ENCODE measurements at places on chromosomes 5 and 9.

DNA sequence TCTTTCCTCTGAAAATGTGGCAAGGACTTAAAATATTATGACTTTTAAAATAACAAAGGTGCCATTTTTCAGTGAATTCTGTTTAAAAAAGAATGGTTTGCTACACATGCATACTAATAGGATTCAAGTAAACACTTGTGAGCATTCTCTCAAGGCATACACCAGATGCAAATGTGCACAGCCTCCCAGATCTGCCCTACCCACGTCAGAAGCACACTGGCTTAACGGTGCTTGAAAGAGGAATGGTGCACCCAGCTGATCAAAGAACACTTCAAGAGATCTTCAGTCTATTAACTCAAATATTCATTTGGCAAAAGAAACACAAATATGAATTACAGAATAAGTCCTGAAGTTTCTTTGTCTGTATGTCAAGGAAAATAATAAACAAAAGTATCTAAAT, 15.8 kb downstream of the GABRB2 start:
- no peak for DNase-seq

DNA sequence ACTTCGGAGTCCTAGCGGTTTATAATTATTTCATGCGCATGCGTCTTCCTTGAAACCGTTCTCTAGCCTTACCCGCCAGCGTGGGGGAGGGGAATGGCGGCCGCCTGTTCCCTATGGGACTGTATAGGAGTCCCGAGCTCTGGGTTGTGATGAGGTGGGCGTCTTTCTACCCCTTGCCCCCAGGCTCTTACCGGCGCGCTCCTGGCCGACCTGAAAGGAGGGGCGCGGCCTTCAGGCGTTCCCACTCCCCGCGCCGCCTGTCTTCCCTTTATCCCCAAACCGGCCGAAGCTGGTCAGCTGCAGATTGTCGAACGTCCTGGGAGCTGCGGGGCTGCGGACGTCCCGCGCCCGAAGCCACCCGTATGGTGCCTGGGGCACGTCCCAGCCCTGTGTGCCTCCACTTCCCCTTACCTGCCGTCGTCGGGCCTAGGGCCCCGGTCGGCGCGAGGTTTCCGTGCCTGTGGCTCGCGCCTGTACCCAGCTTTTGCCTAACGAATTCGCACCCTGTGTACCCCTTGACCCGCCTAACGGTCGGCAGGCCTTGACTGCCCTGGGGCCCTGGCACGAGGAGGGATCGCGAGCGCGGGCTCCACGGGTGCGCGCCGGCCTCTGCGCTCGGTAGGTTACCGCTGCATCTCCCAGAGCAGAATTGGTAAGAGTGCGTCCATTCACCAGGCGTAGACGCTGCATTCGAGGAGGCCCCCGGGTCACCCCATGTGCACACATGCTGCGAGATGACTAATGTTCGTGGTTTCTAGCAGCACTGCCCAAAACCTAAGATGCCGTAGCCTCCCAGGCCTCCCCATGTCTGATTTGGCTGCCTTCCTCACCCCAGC, 653 bp upstream of the HNRNPH1 start:
- DNase-seq: peak; percentile 28

DNA sequence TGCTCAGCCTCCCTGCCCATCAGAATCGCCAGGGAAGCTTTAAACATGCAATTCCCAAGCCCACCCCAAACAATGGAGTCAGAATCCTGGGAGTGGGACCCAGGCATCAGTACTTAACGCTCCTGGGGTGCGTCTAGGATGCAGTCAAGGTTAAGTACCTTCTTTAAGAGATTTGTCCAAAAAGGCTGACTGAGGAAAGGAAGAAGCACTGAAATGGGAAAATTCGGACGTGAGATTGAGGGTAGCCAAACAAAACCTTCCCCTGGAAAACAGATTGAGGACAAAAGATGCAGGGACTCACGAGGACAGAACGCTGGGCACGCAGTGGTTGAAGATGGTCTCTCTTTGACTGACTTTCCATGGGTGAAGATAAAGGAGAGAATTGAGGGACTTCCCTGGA, 143.5 kb downstream of the MTX3 start:
- DNase-seq: no peak

DNA sequence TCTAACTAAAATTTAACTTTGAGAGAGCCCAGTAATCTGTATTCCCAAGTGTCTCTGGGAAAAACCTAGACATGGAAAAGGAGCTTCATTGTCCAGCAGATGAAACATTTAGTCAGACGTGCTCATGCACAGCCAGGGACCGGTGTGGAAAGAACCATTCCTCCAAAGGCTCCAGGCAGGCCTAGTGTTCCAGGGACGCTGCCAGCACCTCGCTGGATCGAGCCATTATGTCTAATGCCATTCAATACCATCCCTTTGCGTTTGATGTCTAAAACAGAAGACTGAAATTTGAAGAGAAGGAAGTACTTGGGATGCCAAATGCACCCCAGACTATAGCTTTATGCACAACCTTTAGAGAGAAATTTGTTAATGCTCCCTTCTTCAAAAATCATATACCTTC, 1.4 kb upstream of the CHSY3 start:
- DNase-seq: no peak

Data from stimulated activated CD4-positive, alpha-beta T cell treated with anti-CD3 and anti-CD28 coated beads, Interleukin-12 subunit alpha, Interleukin-12 subunit beta, amount 100 ng/mL, for 24 hours (primary cell).